GM19239 (cell line): ENCODE measurements at places on chromosomes 2 and 18.
A peak's percentile ranks its signal among the peaks of the same experiment; 100 is the strongest.

- DNase-seq, result no peak
Measured at GRCh38 chr2:9401646-9402371, 21.5 kb downstream of the ITGB1BP1 start.

DNA sequence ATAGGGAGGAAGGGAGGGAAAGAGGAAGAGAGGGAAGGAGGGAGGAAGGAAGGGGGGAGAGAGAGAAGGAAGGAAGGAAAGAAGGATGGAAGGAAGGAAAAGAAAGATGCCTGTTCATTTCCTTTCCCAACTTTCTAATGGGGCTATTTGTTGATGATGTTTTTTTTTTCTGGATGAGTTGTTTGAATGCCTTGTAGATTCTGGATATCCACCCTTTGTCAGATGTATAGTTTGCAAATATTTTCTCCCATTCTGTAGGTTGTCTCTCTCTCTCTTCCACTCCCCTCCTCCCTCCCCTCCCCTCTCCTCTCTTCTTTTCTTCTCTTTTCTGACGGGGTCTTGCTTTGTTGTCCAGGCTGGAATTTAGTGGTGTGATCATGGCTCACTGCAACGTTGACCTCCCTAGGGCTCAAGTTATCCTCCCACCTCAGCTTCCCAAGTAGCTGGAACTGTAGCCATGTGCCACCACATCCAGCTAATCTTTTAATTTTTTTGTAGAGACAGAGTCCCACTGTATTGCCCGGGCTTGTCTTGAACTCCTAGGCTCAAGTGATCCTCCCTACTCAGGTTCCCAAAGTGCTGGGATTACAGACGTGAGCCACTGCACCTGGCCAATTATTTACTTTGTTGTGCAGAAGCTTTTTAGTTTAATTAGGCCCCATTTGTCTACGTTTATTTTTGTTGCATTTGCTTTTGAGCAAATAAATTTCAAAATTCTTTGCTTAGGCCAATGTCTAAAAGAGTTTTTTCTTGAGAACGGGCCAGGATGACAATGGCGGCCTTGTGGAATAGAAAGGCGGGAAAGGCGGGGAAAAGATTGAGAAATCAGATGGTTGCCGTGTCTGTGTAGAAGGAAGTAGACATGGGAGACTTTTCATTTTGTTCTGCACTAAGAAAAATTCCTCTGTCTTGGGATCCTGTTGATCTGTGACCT, 57.3 kb upstream of the FAM117B start:
- no peak for DNase-seq

DNA sequence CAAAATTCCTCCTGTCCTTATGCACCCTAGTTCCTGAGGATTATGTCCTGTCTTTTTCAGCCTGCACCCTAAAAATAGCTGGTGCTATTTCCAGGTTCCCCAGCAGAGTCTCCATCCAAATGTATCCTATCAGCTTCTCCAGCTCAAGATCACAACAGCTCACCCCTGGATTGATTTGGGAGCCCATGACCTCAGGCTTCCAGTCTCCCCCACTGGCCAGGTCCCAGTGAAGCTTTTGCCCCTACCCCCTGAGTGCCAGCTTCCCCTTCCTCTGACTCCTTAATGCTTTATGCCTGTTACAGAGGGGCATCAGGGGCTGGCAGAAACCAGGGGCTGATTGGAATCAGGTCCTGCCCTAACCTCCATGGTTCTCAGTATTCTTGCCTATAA, 76.9 kb upstream of the DAPL1 start:
- no peak for DNase-seq

DNA sequence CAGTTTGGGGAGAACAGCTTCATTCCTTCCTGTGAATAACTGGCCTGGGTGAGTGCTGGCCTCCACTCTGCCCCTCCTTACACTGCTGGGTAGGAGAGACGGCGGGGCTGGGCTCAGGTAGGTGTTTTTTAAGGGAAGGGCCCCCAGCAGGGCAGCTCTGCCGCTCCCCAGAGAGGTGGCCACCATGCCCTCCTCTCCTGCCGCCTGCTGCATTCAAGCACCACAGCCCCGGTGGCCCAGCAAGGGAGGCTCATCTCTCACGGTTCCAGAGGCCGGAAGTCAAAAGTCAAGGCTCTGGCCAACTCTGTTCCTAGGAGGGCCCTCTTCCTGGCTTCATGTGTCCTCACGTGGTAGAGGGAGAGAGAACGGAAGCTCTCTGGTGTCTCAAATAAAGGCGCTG, 81.1 kb downstream of the SH3BP4 start:
- DNase-seq, result no peak

- DNase-seq, result no peak
Measured at GRCh38 chr2:35548171-35548570, 807.4 kb upstream of the CRIM1 start.

DNA sequence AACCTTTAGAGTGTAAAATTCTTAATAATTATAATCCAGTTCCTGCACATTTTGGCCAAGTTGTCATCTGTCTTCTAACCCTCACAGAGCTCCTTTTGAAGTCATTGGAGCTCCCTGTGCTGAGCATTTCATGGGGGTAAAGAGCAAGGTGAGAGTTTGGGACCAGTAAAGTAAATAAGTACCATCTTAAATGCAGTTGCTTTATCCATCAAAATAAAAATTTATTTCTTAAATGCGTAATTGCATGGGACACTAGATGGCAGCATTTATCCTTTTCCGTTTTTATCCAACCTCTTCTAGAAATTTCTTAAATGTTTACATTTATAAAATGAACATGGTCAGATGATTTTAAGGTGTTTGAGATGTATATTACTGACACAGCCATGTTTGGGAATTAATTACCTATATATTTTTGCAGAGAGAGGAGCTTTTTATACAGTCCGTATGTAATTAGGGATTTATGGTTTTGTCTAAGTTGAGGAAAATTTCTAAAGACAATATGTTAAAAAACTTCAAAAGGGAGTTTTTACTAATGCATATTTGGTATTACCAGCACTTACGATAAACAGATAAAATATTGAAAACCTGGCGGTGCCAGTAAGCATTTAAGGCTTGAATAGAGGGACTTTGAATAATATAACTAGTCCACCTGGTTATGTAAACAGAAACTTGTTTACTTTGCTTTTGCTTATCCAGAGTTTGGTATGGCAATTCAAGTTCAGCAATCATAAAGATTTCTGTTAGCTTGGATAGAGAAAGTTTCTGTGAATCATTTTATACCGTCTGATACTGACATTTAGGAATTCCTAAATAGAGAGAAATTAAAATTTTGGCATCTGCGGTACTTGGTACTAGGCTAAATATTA, 54.5 kb downstream of the ACSL3 start:
- no peak for DNase-seq

GRCh38 chr2:172108587-172108930, 5.9 kb upstream of the DLX2 start:
- DNase-seq, result no peak

GRCh38 chr2:19377717-19378116, 19.3 kb upstream of the OSR1 start:
- DNase-seq, result no peak

- DNase-seq, result peak; percentile 44
Measured at GRCh38 chr2:25204190-25204838, 35.9 kb upstream of the POMC start.

DNA sequence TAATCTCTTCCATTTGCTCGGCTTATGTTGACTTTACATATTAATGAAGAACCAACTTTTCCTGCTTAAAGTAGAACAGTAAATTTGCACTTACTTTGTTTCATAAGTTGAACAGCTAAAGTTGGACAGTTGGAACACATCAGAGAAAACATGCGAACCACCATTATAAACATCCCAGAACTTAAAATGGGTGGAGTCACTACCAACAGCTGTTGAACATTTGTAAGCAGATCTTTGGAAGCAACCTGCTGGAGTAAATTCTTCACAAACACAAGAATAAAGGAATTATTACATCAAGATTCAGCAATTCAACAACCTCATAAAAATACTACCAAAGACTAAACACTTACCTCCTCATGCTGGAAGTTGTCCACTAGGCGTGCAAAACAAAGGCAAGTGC, 96.4 kb upstream of the DNER start:
- no peak for DNase-seq

- DNase-seq, result no peak
Measured at GRCh38 chr2:143559147-143559546, 429.9 kb downstream of the ARHGAP15 start.

DNA sequence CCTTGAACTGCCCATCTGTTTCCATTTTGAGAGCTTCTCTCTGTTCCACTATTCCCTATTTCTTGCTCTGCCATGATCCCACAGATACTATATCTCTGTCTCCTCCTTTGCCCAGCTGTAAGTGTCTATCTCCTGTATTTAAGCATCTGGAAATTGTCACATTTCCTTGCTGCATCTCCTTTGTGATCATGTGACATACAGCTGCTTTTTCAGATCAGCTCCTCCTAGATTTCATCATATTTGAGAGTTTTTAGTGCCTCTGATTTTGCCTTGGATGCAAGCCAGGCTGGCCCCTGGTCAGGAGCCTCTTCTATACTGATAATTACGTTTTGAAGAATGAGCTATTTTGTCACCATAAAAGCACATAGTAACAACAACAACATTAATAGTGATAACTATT, 131.7 kb upstream of the TNP1 start:
- no peak for DNase-seq

DNA sequence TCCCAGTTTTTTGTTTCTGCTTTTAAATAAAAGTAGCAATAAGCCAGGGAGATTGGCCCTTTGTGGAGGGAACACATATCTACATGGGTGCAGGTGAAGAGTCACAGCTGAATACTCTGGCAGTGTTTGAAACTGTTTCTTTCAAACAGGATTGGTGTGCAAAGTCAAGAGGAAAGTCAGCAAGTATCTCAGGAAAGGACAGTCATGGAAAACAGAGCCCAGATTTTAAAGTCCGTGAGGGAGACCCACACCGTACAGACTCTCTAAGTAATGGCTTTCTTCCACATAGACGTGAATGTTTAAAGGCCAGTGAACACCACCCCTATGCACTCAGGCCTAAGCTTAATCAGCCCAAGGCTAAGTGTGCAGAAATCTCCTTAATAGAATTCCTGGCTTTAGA, 95.3 kb downstream of the GFPT1 start:
- no peak for DNase-seq
